Cortex of kidney (tissue), 1 donor: ENCODE measurements at places on chromosomes 3 and 15.

DNA sequence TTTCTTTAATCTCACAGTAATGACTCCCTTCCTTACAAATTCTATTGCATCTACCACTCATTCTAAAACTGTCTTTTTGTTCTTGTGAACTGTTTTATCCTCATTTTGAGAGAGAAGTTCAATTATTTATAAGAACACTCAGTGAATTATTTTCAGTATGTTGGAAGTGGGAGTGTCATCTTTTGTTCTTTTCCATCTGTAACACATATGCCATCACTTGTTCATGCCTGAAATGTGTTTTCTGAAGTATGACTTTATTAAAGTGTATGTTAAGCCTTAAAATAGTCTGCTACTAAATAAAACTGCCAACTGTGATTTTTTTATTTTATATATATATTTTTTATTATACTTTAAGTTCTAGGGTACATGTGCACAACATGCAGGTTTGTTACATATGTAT, 623.0 kb upstream of the CBLB start:
- DNase-seq, result no peak

DNA sequence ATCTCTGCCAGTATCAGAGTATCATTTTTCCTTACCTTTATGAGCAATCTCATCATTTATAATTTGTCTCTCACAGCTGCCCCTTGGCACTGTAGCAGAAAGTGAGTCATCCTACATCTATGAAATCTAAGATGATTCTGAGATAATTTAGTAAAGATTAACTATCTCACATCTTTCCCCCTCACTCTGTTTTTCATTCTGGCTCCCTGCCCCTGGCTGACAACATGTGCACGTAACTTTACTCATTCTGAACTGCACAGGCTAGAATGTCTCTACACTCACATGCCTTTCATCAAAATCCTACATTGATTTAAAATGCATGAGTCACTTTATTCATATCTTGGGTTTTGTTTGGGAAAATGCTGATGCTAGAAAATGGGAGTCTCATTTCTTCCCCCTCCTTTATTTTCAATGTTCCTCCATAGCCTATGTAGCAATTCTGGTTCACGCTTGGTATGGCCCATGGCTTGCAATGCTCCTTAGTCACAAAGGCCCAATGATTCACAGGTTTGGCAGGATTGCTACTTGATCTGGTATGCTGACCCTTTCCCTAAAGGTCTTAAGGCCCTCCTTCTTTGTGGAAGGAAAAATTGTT, 838.5 kb downstream of the TUSC7 start:
- DNase-seq, result no peak

GRCh38 chr3:32946973-32947788, 4.3 kb upstream of the CCR4 start:
- DNase-seq, result no peak

DNA sequence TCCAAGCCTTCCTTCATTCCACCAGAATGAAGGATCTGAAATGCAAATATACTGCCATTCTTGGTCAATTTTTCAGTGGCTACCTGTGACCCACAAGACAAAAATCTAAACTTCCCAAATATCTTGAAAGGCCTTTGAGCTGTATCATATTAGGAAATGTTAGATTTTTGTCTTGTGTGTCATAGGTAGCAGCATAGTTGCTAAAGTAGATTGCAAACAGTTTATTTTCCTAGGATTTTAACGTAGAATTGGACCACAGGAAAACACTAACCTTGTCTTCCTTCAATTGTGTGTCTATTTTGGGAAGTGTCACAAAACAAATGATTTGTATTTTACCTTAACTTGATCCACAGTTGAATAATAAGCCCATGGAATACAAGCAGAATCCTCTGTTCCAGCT, 42.4 kb downstream of the CP start:
- no peak for DNase-seq

DNA sequence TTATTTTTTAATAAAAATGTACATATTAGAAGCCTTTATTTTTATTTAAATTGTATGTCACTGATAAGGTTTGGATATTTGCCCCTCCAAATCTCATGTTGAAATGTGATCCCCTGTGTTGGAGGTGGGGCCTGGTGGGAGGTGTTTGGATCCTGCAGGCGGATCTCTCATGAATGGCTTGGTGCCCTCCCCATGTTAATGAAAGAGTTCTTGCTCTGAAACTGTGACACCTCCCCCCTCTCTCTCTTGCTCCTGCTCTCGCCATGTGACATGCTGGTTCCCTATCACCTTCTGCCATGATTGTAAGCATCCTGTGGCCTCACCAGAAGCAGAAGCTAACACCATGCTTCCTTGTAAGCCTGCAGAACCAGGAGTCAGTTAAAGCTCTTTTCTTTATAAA, 13.0 kb downstream of the AGTR1 start:
- DNase-seq, result no peak

DNA sequence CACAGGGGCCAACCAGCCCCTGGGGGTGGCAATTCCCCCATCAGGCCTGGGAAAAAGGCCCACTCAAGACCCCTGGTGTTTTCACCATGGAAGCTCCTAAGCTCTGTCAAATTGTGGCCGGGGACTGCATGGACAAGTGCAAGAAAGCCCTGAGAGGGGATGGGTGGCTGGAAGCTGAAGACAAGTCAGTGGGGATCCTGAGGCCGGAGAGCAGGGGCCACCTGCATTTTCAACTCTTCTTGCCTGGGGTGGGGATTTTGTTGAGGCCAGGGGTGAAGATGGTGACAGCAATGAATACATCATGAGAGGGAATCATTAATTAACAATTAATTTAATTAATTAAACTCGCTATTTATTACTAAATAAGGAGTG, 33.9 kb downstream of the FEM1B start:
- no peak for DNase-seq

DNA sequence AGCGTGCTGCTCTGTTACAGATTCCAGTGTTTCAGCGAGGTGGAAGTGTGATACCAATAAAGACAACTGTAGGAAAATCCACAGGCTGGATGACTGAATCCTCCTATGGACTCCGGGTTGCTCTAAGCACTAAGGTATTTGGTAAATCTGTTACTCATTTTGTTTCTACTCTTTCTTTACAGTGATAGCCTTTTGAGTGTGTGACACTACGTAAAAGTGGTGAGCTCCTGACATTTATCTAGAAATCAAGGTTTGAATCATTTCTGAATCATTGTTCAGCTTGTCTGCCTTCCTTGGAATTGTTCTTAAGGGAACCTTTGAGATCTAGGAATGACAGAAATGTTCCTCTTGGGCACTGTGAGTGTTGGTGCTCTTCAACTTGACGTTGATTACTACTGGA, 11.2 kb upstream of the CAPN3 start:
- no peak for DNase-seq

GRCh38 chr15:47963265-47963664, 157.5 kb upstream of the SLC24A5 start:
- no peak for DNase-seq
